Stimulated activated CD4-positive, alpha-beta T cell treated with anti-CD3 and anti-CD28 coated beads, Interleukin-2, amount 100 ng/mL, for 24 hours (primary cell): ENCODE measurements at places on chromosomes 7 and 10.
A peak's percentile ranks its signal among the peaks of the same experiment; 100 is the strongest.

DNA sequence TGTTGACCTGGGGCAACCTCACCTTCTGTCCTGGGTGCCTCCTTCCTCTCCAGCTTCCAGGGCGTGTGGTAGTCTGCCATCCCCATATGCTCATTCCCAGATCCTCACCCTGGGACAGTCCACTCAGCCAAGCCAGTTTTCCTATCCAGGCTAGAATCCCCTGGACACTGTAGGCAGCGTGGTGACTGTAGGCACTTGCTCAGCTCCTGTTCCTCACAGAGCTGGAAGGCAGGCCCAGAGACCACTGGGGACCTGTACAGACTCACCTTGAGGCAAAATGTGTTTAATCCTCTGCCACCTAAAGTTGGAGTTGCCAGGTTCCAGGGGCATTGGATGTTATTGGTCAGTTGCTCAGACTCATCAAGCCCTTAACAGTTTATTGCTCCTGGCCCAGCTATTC, 2.4 kb upstream of the GRID1 start:
- DNase-seq, result no peak

GRCh38 chr7:23334482-23335056, 35.4 kb downstream of the MALSU1 start:
- no peak for DNase-seq

- DNase-seq, result no peak
These were observed at the start of gene TRIM24 for GRCh38 chr7:138460176-138460648. Gene TRIM24, plus strand, starts transcription at chr7:138460259. Its CDS starts 290 bp downstream, at chr7:138460549.

GRCh38 chr10:14405076-14406065, 74.6 kb upstream of the FRMD4A start:
- DNase-seq, result no peak

- no peak for DNase-seq
These were observed 445.2 kb downstream of the DNAJB6 start for GRCh38 chr7:157782041-157782440.

DNA sequence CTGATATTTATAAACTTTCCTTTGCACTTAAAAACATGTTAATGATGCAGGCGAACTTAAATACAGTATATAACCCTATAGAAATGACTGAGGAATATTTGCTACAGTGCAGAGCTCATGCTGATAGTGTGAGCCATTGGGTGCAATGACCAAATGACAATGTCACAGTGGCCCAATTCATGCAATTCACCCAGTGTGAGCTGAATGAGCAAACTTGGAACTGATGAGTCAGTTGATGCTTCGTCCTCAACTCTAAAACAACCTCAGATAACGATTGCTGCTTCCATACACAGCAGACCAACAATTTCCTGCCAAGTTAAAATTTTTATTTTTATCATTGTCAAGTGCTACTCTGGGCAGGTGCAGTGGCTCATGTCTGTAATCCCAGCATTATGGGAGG, 12.1 kb upstream of the ZC3HAV1L start:
- no peak for DNase-seq

DNA sequence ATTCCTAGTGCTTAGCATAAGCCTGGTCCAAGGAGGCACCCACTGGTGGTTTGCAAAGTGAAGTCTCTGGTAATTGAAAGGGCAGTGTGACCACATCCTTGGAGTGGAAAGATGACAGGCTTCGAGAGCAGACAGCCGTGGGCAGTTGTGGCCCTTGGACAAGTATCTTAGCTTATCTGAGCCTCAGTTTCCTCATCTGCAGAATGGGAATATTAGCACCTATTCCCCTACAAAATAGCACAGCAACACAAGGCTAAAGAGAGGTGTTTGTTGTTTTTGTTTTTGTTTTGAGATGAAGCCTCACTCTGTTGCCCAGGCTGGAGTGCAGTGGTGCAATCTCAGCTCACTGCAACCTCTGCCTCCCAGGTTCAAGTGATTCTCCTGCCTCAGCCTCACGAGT, 29.3 kb downstream of the MYL10 start:
- no peak for DNase-seq

GRCh38 chr7:99390941-99391602, 16.5 kb downstream of the ARPC1B start:
- DNase-seq, result no peak

DNA sequence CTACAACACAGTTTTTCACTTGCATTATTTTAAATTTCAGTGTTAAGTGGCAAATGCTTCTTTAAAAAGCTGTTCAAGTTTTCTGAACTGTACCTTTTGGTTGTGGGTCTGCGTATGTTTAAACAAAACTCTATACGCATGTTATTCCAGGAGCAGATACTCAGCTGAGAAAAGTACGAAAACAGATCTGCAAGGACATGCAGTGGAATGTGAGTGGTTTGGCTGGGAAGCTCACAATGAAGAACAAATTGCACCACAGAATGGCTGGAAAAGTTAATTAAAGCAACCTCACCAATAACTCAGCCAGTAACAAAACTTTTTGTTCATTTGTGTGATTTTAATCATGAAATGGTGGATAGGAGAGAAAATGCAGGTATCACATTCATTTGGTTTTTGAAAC, 17.6 kb downstream of the GLI3 start:
- DNase-seq, result no peak

DNA sequence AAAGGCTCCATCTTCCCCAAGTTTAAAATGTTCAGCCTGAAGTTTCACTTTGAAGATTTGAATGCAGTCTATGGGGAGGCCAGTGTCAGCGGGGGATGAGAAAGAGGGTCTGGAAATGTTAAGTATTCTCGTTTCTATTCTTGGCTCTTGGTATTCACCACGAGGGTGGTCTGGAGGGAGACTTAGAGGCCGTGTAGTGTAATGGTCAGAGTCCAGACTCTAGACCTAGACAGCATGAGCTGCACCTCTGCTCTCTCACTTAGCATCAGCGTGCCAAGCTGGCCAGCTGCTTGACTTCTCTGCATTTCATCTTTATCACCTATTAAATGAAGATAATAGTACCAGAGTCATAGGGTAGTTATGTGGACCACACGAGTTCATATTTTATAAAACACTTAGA, 57.9 kb downstream of the MKX start:
- DNase-seq, result no peak

DNA sequence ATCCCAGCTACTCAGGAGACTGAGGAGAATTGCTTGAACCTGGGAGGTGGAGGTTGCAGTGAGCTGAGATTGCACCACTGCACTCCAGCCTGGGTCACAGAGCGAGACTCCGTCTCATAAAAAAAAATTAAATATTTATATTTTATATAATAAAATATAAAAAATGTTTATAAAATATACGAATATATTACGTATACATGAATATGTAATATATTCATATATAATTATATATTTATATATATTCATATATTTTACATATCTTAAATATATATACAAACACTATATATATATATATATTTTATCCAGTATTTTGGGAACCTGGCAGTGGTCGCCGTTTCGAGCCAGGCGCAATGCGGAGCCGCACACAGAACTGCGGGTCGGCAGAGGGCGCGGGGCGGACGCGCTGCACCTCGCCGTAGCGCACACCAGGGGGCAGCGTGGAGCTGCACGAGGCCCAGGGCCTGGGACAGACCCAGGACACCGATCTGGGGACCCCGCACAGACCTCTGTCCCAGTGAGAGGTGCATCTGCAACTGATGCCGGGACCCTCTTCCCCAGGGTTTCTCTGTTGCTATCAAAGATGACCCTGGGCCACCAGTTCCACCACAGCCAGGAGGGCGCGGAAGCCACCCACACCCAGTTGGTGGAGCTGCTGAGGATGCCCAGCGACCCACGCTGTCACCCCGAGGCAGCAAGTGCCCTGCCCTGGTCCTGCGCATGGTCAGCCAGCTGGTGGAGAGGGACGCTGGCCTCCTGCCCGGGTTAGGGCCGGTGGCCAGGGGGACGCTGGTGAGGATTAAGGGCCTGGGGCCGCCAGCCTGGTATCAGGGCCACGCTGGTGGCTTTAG, 22.7 kb downstream of the AP5Z1 start:
- peak; percentile 78 for DNase-seq

DNA sequence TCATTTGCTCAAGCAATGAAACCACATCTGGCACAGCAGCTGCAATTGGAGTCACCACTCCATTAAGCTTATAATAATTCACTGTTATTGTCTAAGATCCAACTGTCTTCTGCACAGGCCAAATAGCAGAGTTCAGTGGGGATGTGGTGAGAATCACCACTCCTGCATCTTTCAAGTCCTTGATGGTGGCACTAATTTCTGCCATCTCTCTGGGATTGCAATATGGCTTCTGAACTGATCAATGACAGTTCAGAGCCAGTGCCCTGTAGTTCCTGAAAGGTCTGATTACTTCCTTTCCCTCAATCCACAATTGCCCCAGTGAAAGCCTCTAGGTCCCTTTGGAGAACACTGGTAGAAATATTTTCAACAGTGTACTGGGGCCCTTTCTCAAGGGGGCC, 6.4 kb downstream of the IGFBP1 start:
- no peak for DNase-seq

DNA sequence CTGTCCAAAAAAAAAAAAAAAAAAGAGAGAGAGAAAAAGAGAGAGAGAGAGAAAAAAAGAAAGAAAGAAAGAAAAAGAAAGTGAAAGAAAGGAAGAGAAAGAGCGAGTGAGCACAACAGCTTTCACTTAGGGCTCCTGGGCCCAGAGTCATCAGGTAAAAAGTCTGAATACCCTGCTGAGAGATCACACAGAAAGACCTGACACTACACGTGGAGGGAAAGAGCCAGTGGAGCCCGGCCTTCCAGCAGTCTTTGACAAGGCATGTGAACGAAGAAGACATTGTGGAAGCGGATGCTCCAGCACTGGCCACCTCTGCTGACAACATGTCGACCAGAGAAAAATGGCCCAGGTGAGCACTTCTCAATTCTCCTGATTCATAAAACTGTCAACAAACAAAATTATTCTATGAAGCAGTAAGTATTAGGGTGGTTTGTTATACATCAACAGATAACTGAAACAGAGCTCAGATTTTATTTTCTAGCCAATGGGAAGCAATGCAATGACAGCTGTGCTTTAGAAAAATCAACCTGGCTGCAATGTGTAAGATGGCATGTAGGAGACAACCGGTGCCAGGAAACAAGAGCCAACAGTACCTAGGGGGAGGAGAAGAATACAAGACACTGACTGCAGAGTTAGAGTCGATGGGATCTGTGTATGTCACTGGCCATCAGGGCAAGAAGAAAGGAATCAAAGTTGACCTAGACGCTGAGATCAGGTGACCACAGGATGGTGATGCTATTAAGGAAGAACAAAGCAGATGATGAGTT, 4.4 kb downstream of the RNF216 start:
- DNase-seq, result no peak

GRCh38 chr10:77541247-77541646, 96.4 kb downstream of the KCNMA1 start:
- no peak for DNase-seq

GRCh38 chr7:102095321-102096011, 191.2 kb upstream of the SH2B2 start:
- no peak for DNase-seq

DNA sequence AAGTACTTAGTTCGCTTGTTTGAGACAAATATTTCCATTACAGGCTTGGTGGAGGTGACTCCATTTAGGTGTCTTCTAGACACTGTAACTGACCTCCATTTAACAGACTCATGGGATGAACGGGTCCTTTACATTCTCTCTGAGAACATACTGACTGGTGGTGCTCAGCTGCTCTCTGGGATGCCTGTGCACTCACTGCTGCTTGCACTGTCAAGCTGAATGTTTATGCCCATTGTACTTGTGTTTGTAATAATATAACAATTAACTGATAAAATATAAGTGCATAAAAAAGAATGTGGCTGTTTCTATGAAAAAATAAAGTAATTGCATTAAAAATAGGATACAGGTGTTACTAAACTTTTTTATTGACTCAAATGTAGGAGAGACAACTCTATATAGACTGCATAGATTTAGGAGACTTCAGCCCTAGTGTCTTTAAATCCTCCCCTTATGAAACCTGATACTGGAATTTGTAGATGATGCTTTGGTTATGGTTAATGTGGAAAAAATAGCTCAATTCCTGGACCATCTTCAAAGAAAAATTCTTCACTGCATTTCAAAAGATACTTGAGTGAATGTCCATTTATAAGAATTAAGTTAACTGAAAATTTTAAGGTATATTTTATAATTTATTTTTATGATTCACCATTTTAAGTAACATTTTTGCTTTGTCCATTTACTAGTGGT, 85.4 kb downstream of the CDK14 start:
- DNase-seq, result no peak

- DNase-seq, result no peak
These were observed 143.2 kb upstream of the ANK3 start for GRCh38 chr10:60532696-60533468.

DNA sequence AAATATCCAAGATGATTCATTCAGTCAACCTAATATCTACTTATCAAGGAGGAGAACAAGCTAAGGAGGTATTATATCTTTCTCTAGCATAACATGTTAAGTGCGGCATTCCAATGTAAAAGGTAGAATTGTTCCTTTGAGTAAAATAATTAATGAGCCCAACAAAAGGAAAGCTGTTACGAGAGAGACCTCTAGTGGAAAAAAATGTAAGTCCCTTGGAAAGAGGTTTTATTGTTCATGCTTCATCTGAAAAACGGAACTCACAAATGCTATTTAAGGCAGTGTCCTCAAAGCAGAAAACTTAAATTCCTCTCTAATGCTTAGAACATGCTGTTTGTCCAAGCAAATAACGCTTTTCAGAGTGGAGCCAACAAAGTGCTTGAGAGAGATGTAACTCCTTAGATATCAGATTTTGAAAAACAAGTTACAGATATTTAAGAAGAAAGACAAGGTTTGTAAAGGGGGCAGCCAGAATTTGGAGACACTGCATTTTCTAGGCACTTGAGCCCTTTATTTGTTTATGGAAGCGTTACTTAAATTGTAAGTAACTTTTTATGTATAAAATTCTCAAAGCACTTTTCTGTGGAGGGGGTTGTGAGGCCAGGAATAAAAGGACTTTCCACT, 119.9 kb downstream of the TFEC start:
- no peak for DNase-seq

- no peak for DNase-seq
These were observed 105.7 kb upstream of the FAM20C start for GRCh38 chr7:86629-87028.

DNA sequence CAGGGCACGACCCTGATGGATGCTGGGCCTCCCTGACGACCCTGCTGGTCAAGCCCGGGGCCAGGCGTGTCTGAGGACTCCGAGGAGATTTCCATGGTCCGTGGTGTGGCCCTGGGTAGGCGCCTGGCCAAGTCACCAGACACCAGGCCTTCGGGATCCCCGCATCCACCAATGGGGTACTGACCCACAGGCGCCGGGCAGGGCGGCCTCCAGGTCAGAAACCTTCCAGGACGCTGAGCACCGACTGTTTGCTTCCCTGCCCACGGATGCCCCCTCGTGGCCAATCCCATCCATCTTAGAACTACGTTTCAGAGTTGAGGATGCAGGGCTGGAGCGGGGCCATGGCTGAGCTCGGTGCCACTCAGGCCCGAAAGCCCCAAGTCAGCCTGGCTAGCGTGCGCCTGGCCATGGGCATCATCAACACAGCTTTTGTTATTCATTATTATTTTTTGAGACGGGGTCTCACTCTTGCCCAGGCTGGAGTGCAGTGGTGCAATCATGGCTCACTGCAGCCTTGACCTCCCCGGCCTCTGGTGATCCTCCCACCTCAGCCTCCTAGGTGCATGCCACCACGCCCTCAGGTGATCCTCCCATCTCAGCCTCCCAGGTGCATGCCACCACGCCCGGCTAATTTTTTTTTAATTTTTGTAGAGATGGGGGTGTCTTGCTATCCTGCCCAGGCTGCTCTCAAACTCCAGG, 7.1 kb upstream of the AMZ1 start:
- peak; percentile 64 for DNase-seq

- no peak for DNase-seq
These were observed 959.8 kb downstream of the ANKRD7 start for GRCh38 chr7:119184124-119184788.
